ENCODE measurements at places on chromosomes 11 and 22. TPM values are rescaled to one million over a fixed set of nuclear protein-coding genes. Genes with fewer than 3 reads are reported as not detected.

Gene SUN2
- 1,004 TPM for total RNA-seq

Gene OR52E8
- not detected for total RNA-seq

GRCh38 chr11:64013141-64013896 is 22.4 kb upstream of the FLRT1 start:
- no peak for DNase-seq

DNA sequence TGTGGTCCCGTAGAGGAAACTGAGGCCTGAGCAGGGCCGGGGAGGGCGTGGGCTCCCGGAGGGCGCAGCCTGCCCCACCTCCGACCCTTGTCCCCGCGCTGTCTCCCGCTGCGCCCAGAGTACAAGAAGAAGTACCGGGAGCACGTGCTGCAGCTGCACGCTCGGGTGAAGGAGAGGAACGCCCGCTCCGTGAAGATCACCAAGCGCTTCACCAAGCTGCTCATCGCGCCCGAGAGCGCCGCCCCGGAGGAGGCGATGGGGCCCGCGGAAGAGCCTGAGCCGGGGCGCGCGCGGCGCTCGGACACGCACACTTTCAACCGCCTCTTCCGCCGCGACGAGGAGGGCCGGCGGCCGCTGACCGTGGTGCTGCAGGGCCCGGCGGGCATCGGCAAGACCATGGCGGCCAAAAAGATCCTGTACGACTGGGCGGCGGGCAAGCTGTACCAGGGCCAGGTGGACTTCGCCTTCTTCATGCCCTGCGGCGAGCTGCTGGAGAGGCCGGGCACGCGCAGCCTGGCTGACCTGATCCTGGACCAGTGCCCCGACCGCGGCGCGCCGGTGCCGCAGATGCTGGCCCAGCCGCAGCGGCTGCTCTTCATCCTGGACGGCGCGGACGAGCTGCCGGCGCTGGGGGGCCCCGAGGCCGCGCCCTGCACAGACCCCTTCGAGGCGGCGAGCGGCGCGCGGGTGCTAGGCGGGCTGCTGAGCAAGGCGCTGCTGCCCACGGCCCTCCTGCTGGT is 1.9 kb downstream of the NLRP6 start:
- peak; percentile 59 for DNase-seq

All from CD4-positive, alpha-beta memory T cell (primary cell).